ENCODE measurements at places on chromosomes 5 and 9.

DNA sequence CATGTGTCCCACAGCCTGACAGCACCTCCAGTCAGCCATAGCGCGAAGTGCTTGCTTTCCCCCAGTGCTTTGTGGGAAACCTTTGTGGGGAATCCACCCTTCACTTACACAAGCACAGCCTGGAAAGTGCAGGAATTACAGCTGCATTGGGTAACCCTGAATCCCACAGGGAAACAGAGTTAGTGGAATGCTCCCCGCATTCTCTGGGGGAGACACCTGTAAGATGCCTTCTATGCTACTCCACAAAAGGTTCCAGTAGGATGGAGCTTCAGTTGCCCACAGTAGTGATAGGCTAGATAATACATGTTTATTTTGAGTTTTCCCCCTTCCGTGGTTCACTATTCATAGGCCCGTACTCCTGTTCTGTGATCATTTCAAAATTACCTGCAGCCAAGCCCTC lies 60.3 kb downstream of the TLE4 start:
- no peak for DNase-seq

DNA sequence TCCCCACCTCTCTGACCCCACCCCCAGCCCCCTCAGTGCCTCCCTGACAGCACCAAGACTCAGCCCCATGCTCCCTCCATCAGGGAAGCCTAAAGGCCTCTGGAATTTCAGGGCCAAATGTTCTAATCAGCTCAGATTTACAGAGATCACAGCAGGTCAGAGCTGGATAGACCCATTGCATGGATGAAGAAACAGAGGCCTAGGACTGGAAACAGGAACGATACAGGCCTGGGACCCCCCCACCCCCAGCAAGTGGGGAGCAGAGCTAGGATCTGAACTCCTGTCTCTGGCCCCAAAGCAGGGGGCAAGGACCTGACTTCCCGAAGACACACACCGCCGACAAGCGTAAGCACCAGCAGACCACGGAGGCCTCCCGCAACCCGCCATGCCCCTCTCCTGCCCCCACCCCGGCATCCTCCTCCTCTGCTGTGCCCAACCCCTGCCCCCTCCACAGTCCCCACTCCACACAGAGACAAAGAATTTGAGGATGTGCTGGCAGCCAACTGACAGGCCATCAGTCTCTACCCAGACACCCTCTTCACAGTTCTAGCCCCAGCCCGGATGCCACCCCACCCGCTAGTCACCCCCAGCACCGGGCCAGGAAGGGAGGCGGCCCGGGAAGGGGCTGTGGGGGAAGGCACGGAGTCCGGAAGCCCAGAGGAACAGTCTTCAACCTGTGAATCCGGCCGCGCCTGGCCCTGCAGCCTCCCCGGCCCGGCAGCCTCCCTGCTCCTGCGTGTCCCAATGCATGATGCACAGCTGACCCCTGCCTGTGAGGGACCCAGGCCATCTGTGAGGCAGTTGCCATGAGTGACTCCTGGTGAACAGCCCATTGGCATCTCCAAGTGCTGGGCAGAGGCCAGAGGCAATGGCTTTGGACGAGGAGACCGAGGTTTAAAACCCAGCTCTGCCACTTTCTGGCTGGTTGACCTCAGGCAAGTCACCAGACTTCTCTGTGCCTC lies 31.3 kb downstream of the NDUFA8 start:
- DNase-seq = no peak

- DNase-seq = peak; percentile 11
Observed at GRCh38 chr9:306907-307306, 92.2 kb downstream of the DOCK8 start.

DNA sequence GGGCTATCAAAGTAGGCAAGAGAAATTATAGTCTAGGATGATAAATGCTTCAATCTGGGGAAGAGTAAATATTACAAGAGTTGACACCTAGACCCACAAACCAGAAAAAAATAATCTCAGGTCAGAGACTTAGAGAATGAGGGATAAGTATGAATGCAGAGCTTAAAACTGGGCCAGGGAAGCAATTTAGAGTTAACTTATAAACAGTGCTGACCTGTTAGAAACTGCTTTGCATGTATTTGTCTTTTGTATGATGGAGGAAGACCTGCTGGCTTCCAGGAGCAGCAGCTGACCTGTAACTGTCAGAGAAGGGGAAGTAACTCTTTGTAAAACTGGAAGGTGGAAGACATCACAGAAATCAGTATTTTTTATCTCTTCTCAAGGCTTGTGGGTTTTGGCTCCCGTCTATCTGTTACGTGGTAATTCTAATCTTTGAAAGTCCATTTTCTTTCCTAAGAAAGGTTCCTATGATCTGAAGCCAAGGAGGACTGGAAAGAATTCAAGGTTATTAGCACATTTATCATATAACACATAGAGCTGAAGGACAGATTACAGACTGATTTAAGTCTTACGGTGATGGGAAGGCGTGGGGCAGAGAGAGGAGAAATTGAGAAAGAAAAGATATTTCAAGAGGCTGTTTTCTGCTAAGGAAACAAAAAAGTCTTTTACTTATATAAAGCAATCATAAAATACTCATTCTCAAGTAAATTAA lies 114.7 kb upstream of the ADAMTS19 start:
- DNase-seq = no peak

DNA sequence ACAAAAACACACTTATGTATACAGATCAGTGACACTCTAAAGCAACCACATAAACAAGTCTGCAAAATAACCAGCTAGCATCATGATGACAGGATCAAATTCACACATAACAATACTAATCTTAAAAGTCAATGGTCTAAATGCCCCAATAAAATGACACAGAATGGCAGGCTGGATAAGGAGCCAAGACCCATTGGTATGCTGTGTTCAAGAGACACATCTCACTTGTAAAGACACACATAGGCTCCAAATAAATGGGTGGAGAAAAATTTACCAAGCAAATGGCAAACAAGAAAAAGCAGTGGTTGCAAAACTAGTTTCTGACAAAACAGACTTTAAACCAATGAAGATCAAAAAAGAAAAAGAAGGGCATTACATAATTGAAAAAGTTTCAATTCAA lies 26.0 kb downstream of the GAPT start:
- no peak for DNase-seq

- DNase-seq = no peak
Observed at GRCh38 chr9:130275156-130275555, 9.6 kb downstream of the HMCN2 start.

DNA sequence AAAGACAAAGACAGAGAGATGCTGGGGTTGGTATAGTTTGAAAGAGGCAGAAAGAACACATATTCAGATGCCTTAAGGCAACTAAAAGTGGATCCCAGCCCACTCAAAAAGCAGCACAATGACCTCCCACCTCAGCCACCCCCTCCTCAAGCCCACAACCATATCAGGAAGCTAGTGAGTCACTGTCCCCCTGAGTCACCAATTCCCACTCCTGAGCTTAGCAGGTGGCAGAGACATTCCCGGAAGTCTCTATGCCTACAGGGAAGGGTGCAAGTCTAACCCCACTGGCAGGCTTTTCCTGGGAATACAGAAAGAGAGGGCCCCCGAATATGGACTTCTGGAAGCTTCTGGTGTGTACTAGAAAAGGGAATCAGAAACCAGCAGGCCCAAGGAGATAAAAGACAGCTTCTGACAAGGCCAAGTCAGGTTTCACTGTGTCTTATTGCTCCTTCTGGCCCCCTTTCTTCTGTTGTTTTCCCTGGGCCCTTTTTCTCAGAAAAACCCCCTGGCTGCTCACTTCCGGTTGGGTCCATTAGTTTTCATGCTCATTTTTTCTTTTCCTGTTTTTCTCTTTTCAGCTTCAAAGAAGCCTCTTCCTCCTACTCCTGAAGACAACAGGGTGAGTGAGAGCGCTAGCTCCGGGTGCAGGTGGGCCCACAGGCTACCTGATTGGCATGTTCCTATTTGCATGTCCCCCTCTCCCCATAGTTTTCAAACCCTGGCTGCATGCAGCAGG lies 36.8 kb downstream of the ITK start:
- no peak for DNase-seq

- no peak for DNase-seq
Observed at GRCh38 chr5:31656806-31657205, 17.9 kb downstream of the PDZD2 start.

DNA sequence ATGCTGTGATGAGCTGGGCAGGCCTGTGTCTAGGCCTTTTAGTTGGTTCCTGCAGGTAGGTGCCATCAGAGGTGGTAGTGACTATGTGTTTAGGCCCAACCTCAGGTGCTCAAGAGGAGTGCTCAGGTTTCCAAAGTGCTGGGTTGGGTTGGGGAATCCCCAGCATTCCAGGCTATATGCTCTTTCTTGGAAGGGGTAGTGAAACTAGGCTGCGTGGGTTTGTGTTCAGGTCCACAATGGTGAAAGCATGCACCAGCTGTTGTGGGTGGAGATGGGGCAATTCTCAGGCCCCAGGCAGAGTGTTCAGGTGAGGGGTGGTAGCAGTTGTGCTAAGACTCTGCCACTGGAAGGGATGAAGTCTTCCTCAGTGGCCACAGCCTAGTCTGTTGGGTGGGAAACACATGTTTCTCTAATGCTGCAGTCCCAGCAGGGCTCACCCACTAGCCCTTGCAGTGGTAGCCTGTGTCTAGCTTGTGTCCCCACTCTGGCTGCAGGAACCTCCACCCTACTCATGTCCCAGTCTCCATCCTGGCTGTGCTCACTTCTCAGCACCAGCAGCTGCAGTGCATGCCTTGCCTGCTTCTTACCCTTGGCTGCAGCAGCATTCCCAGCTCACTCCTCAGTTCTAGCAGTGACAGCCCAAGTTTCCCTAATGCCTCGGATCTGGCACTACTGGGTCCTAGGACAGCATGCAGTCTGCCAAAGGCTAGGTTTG lies 78.9 kb downstream of the FAM170A start:
- DNase-seq = no peak

GRCh38 chr5:103867857-103868598 lies 305.4 kb upstream of the NUDT12 start:
- no peak for DNase-seq

DNA sequence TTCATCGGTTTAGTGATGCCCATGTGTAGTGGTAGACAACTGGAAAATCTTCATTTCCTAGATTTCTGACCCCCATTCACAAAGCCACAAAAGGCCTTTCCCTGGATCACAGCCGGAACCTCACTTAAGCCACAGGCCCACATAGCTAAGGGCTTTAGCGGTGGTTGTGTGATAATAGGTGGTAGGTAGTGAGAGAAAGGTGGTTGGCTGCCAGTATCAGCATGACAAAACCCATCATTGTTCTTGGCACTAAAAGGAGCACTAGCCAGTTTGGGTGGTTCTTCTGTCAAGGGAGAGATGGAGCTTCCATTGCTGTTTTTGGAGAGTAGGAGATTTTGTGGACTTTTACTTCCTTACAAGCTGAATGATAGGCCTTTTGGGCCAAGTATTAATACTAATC lies 9.7 kb upstream of the SLC36A2 start:
- DNase-seq = no peak

DNA sequence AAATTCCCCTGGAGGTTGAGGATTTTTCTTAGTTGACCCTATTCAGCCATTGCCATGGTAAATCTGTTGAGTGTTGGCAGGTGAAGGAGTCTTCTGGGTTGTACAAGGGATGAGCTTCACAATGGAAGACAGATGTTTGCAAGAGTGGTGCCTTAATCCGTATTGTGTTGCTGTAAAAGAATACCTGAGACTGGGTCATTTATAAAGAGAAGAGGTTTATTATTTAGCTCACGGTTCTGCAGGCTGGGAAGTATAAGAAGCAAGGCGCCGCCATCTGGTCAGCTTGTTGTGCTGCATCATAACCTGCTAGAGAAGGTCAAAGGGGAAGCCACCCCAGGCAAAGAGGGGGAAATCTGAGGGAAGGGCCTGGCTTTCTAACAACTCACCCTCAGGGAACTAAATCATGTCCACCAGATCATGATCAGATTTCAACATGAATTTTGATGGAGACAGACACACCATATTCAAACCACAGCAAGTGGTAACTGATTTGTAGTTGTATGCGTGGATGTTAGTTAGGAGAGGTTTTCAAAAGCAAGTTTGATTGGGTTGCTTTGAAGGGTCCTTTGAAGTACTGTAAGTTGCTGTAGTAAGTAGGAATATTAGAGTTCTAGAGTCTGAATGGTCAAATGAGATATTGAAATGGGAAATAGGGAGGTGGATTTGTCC lies 2.5 kb downstream of the TNPO1 start:
- DNase-seq = peak; percentile 3

- DNase-seq = no peak
Observed at GRCh38 chr5:178502401-178503100, 87.6 kb downstream of the COL23A1 start.

- no peak for DNase-seq
Observed at GRCh38 chr5:36458746-36459145, 147.7 kb upstream of the SLC1A3 start.

GRCh38 chr9:108270561-108270960 lies 585.2 kb downstream of the ACTL7B start:
- DNase-seq = no peak

DNA sequence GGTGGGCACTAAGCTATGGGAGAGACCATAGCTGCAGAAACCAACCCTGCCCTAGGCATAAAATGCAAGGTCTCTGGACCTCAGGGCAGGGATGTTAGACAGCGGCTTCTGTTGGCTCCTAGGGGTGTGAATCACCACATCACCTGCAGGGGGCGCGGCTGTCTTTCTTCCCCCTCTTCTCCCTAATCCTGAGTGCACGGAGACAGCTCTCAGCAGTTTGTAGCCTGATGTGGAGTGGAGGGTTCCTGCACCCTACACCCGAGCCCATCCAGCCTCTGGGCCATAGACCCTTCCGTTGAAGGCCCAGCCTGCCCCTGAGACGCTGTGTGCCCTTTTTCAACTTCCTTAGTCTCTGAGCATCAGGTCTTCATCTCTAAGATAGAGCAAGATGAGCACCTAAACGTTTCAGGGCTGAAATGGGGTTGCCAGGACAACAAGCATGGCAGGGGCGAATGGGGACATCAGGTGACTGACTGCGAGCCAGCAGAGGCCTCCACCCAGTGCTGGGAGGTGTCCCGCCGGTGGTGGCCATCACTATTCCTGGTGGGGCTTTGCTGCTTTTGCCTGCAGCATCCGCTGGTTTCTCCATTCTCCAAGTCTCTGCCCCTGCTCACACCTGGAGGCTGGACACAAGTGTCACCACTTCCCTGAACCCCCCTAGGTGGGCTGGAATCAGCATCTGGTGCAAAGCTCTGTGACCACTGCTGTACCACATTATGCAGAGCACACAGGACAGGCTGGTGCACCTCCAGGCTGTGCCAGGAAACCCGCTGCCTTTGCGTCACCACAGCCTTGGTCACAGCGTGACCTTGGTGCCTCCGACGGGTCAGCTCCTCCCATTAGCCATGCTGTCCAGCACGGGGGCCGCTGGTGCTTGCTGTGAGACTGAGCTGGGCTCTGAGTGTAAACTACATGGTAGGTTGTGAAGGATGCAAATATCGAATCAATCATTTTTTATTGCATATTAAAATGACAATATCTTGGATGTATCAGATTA lies 2.5 kb upstream of the SEC16A start:
- peak; percentile 71 for DNase-seq

DNA sequence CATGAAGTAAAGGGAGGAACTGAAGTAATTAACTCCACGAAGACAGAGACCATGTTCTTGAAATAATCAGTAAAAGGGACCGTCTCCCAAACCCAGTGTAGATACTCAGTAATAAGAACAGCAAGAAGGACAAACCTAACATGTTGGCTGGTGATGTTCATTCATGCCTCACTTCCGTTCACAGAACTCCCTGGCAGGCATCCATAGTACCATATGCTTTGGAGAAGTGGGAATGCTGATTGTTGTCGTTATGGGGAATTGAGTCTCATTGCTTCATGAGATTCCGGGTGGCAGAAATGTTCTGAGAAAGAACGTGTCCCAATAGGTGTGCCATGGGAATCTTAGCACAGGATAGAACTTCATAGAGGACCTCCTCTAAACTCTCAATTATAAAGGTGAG lies 452.3 kb downstream of the ZSWIM6 start:
- no peak for DNase-seq

Measured in stimulated activated CD8-positive, alpha-beta memory T cell treated with anti-CD3 and anti-CD28 coated beads, Interleukin-15, amount 100 ng/mL, for 1 hour (primary cell).